ENCODE measurements at places on chromosomes 7 and 10.

- DNase-seq: no peak
These were observed 46.1 kb downstream of the SEPTIN7 start for GRCh38 chr7:35846816-35847412.

DNA sequence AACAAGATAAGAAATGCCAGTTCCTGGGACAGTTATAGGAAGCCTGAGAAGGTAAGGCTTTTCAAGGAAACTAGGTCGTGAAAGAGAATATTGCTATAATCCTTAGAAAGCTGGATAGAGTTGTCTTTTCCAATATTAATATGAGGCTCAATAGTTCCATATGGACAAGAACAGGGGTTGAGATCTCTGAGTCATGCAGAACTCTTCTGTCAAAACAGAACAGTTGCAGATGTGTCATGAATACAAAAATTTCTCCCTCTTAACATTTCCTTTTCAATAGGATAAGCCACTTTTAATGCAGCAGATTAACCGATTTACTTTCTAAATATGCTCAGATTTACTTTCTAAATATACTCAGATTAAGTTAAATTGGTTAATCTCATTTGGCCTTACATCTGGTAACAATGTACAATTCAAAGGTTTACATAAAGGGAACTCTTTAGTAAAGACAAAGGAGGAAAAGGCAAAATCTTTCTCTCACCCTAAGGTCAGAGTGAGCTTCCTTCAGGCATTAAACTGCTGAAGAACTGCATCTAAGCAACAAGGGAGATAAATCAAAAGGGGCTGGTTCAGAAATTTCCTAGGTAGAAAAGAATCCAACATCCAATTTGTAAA lies 104.7 kb upstream of the PCDH15 start:
- DNase-seq: no peak

- DNase-seq: no peak
These were observed 1128.7 kb downstream of the CNTNAP2 start for GRCh38 chr7:147245274-147245673.

DNA sequence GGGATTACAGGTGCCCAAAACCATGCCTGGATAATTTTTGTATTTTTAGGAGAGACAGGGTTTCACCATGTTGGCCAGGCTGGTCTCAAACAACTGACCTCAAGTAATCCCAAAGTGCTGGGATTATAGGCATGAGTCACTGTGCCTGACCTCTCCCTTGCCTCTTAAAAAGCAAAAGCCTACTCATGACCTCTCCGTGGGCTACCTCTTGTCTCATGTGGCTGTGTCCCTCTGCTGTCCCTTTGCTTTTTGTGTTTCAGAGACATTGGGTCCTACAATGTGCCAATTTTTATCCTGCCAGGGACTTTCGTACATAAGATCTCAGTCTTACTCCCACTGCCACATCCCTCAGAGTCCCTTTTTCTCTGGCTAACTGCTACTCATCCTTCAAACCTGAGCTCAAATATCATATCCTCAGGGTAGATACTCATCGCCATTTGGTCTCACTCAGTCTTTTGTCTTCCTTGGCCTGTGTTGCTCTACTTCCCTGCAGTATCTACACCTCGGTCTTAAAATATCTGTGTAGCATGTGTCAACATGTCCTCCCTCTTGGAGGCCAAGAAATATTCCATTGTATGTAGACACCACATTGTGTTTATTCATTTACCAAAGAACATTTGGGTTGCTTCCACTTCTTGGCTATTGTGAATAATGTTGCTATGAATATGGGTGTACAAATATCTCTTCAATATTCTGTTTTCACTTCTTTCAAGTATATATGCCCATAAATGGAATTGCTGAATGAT lies 465.0 kb upstream of the KLF6 start:
- DNase-seq: no peak

DNA sequence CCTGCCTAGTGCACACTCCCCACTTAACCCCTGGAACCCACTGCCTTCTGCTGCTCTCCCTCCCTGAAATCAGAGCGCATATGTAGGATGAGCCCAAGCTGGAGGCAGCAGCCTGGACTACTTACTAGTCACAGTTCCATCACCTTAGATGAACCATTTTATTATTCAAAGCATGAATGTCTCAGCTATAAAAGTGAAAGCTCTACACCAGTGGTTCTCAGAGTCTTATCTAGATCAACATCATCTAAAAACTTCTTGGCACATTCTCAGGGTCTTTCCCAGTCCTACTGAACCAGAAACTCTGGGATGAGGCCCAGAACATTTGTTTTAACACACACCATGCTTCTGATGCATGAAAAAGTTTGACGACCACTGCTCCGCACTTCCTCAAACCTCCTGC lies 100.3 kb upstream of the ANK3 start:
- no peak for DNase-seq

All from CD4-positive, alpha-beta T cell treated with Interleukin-21 for 1 hour (primary cell).